Activated T-helper 1 cell treated with anti-CD3 and anti-CD28 coated beads, Interleukin-12 subunit alpha, Interleukin-12 subunit beta, Interleukin-2, Interleukin-4 antibody, amounts not matched to agents 30 ng/mL and 10 ng/mL and 1 ng/mL, durations not matched to agents 14 hours and 24 hours and 36 hours (primary cell): ENCODE measurements at places on chromosomes 5 and 9.

GRCh38 chr5:14935341-14935740, 63.8 kb upstream of the ANKH start:
- DNase-seq, result no peak

- DNase-seq, result no peak
These were observed 11.3 kb downstream of the PMPCA start for GRCh38 chr9:136421791-136422190.

DNA sequence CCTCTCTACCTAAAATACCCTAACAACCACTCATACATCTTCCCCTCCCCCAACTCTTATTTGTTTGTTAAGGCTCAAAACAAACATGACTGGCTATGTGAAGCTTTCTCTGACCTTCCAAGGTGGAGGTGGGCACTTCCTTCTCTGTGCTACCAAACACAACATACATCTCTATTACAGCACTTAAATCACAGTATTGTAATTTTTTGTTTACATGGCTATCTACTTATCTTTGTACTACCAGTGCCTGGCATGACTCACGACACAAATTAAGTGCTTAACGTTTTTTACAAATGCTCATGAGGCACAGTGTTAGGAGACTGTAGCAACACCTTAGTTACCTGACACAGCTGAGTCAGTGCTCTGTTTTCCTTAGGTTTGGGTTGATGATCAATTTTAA, 18.6 kb downstream of the HOMER1 start:
- no peak for DNase-seq

DNA sequence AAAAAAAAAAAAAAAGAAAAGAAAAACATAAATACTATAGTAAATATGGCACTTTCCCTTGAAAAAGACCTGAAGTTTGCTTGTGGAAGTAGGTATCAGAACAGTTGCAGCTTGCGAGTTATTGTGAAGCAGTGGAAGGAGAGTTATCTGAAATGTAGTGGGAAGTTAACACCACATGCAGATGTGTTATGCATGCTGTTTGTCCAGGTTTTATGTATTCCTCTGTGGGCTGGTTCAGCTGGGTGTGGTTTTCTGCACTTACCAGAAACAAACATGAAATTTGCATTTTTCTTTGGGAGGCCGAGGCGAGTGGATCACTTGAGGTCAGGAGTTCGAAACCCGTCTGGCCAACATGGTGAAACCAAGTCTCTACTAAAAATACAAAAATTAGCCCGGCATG, 42.1 kb upstream of the CTNNA1 start:
- no peak for DNase-seq

DNA sequence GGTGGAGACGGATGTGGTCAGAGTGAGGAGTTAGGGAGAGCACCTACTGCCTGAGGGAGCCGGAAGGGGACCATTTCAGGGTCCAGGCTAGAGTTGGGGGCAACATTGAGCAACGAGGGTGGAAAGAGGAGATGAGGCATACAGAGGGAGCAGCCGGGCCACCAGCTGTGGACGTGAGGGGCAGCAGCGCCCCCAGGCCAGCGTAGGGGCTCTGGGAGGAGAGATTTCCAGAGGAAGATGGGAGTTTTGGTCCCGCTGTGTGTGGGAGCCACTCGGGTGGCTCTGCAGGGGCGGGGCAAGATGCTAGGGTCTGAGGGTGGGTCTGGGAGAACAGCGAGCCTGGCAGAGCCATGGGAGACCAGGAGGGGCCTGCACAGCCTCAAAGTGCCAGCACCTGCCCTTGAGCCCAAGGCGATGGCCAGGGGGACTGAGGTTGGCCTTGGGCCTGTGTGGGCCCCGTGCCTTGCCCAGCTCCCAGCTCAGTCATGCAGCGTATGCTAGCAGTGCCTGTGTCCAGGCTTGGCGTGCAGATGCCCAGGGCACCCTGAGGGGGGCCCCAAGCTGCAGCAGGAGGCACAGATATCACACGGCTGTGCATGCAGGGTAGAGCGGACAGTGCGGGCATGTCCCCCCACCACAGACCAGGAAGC, 80.5 kb upstream of the PPP1R26 start:
- DNase-seq, result no peak

GRCh38 chr9:26172301-26172700, 494.1 kb upstream of the TUSC1 start:
- DNase-seq, result no peak

- DNase-seq, result no peak
These were observed 184.8 kb downstream of the KIAA0825 start for GRCh38 chr5:94433397-94434163.

- no peak for DNase-seq
These were observed 74.0 kb downstream of the MRPS27 start for GRCh38 chr5:72245951-72246532.

DNA sequence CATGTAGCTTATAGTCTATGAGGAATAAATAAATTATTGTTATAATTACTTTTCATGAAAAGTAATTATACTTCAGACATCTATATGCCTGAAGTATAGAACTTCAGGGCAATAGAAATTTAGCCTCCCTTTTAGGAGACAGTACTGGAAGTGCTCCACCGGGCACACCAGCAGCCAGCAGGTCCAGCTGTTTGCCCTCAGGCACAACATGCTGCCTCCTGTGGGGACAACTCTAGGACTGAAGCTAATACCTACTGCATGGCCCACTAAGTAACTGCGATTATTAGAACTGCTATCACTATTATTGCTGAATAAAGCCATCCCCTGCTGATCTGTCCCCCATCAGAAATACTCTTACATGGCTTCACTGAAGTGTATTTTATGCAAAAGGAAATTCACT, 329.6 kb downstream of the MED10 start:
- DNase-seq, result no peak

- DNase-seq, result no peak
These were observed 149.6 kb upstream of the ELL2 start for GRCh38 chr5:96111080-96111756.

GRCh38 chr5:143435210-143435657, 31.7 kb upstream of the NR3C1 start:
- DNase-seq, result no peak

GRCh38 chr9:126448865-126449577, 122.4 kb downstream of the MVB12B start:
- no peak for DNase-seq

DNA sequence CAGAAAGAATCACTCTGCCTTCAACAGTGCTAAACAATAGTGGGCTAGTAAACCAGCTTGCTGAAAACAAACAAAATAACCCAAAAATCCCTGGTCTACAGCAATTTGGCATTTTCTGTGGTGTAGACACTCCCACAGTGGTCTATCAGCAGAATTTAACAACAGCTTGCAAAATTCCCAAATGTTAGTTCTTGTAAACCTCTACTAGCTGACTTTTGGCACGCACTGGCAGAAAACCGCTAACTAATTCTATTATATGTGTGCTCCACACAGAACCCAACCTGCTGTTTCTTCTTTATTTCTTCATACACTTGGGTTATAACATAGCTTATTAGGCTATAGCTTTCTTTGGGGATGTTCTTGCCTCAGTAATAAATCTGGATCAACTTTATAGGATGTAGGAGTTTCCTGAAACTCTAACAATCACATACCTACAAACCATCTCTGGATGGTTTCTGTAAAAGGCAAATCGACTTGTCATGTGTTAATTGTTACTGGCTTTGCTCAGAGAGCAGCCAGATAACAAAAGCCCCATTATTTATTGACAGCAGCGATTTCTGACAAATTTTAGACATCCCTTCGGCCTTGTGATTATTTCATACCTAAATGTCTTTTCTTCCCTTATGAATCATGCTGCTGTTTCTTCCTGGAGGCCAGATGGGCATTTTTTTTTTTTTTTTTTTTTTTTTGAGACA, 82.7 kb upstream of the NAA35 start:
- DNase-seq, result no peak

GRCh38 chr9:85723215-85723614, 18.5 kb downstream of the AGTPBP1 start:
- peak; percentile 48 for DNase-seq

- DNase-seq, result no peak
These were observed 33.8 kb downstream of the HTR1A start for GRCh38 chr5:63928451-63928850.

DNA sequence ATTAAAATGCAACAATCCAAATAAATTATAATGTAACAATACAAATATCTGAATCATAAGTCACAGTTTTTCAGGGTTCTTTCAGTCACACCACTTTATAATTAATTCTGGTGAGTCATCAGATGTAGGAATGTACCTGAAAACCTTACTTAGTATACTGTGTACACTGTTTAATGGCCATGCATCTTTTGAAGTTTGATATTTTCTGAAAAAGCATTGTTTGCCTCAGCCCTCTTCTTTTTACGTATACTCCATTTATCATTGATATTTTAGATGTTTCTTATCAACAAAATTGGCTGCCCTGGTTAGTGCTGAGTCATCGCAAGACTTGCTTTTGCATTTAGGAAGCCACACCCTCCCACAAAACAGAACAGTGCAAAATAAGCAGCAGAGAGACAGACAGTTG, 218.6 kb downstream of the PJA2 start:
- DNase-seq, result no peak

GRCh38 chr9:69056191-69056815, 20.8 kb downstream of the FXN start:
- no peak for DNase-seq

DNA sequence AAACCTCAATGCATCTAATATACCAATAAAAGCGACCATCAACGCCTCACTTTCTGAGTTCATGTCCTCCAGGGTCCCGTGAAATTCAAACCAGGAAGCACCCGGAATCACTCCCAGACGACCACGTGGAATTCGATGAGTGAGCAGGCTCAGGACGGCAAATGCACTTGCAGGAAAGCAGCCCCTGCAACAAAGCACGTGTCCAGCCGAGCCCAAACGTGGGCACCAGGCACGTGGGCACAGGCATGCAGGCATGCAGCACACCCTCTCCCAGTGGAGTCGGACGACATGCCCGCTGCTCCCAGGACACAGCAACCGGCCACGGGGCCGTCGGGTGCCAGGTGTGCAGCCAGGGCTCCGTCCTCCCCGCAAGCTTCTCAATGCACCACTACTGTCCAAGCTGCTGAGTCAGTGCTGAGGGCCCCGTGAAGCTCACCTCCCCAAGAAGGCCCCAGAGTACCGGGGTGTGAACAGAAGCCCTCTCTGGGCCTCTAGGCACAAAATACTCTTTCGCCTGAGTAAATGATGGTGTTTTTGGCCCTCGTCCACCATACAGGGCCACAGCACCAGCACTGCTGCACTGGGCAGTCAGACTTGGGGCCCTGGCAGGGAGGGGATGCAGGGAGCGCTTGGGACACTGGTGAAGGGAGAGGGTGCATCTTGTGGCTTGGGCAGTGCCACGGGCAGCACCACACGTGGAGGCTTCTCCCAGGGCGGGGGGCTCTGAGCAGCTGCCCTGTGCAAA, 87.6 kb downstream of the VAV2 start:
- DNase-seq, result no peak

DNA sequence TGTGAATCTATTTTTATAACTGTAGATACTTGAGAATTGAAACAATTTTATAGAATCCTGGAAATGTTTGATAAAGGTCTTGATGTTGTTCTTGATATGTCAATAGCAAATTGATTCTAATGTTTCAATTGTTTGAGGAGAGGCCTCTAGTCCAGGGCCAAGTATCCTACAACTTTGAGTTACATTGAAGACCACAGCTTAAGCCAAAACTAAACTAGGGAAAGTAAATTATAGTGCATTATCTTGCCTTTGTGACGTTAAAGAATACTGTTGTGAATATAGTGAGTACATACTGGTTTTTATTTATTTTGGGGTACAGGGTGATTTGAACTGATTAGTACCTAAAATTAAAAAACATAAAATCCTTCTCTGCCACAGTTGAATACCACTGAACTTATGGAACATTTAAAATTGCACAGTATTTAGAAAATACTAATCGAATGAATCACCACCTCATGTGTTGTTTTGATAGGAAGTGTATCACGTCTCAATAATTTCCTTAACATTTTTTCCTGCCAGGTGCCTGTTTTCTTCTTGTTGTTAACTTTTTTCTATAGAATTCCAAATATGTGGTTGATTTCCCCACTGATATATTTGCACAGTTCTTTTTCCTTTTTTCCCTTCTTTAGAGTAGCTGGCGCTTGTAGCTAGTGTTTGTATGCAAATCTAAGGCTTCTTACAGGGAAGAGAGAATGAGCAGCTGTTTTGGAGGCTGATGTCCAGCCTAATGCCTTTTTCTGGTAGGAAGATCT, 12.5 kb downstream of the ARHGEF28 start:
- DNase-seq, result no peak

GRCh38 chr5:36365896-36366295, 64.2 kb upstream of the RANBP3L start:
- DNase-seq, result no peak

- DNase-seq, result no peak
These were observed 40.4 kb upstream of the ECM2 start for GRCh38 chr9:92576175-92576574.

DNA sequence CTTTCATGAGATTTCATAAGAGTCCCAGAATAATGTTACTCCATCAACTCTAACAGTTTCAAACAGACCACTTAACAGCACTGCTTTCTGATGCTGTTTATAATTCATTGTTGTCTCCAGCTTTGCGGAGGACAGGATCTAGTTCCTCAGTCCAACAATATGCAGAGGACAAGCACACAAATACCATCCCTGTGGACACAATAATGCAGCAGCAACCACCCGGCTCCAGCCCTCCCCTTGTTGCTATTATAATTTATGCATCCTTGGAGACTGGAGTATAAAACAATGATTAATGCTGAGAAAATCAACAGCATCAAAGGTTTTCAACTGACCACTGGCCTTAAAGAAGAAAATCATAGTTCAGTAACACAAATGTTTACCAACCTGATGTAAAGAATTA, 108.3 kb downstream of the DENND1A start:
- DNase-seq, result no peak

- DNase-seq, result no peak
These were observed 50.7 kb upstream of the GRHPR start for GRCh38 chr9:37371565-37372464.

- no peak for DNase-seq
These were observed 753.3 kb upstream of the ZNF608 start for GRCh38 chr5:125499636-125500332.

DNA sequence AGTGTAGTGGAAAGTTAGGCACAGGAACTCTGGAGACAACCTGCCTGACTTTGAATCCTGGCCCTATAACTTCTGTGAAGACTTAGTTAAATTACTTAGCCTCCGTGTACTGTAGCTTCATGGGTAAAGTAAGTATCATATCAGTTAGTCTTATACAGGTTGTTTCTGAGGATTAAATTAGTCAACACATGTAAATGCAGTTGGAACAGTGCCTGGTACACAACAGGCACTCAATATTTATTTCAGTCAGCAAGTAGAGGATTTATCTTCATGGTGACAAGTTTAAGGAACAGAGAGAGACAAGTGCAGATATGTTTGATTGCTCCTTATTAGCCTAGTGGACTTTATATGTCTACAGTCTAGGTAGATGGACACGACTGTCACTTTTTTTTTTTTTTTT, 2.7 kb downstream of the TSLP start:
- DNase-seq, result no peak

GRCh38 chr5:1384521-1384920, 39.6 kb upstream of the CLPTM1L start:
- no peak for DNase-seq

- DNase-seq, result peak; percentile 41
These were observed 1.9 kb upstream of the RGMB start for GRCh38 chr5:98771382-98772109.

- no peak for DNase-seq
These were observed 47.6 kb downstream of the KLHL3 start for GRCh38 chr5:137688210-137688840.
